Keratinocyte (primary cell): ENCODE measurements at places on chromosomes 13 and 19. TPM values are rescaled to one million over a fixed set of nuclear protein-coding genes. Genes with fewer than 3 reads are reported as not detected.

Gene EID2B
- polyA plus RNA-seq: 1.1 to 1.9 TPM (median 1.2 TPM) in 3 replicates

Gene ZNF701
- 6.0 to 7.2 TPM (median 7.0 TPM) in 3 replicates for polyA plus RNA-seq

DNA sequence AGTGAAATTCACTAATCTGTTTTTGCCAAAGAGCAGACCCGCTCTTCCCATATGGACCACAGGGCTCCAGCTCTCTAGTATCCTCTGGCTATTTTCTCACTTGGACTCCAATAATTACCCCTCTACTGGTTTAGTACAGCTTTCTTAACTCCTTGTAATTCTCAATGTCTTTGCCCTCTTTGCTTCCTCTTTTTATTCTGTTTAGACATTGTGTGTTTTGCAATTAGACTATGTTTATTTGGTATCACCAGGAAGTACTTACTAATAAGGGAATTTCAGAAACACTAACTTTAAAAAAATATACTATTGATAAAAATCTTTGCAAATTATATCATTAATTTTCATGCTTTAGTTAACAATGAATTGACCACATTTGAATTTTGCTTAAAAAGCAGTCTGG is 111.6 kb upstream of the OBI1 start:
- H3K4me1 ChIP-seq: no peaks in the 10 kb centered on the region
- DNase-seq: no peak
- no peaks in the 10 kb centered on the region for H3K36me3 ChIP-seq
- no peak overlapping the region for H3K27ac ChIP-seq
- no peak overlapping the region for H3K4me3 ChIP-seq

DNA sequence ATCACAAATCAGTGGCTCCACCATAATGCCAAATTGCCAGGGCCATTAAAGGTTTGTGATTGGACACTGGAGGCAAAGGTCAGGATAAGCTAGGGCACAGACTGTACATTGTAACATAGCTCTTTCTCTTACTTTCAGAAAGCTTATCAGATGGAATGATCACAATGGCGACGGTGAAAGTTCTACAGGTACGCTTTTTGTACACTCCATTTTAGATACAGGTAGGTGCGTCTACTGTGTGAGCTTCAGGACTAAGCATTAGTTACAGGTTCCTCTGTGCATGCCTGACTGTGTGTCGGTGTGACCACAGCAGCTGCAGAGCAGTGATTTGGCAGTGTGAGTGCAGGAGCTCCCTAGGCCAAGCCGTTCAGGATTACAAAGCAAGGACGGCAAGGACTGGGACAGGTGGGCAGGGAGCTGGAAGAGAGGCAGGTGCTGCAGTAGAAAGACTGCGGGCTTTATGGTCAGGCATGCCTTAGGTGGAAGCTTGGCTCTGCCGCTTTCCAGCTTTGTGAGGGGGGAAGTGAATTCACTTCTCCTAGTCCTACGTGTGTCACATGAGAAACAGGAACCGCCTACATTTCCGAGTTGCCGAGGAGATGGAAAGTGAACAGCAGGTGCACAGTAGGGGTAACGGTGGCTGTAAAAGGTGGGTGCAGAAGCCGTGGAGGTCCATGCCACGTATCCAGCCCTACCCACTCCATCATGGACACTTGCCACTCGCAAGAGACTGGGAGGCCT is 49.6 kb downstream of the MRPL57 start:
- no peak for DNase-seq
- H3K27ac ChIP-seq: no peak overlapping the region
- H3K4me3 ChIP-seq: no peak overlapping the region
